B cell (primary cell): ENCODE measurements at places on chromosomes 5 and 9.

DNA sequence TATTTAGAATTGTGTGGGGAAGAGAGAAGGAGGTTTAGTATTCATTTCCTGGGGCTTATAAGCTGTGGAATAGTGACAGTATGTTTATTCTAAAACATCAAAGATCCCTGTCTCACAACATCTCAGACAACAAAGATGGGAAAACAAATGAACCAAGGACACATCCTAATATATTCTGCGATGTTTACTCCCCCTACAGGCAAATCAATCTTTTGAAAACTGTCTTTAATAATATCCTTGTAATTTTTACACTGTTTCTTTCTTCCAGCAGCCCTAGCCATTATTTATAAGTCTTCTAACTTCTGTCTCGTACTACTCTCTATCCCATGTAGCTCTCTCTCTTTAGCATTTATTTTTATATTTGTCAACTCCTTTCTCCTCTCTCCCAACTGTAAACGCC, 33.5 kb upstream of the TMEM252 start:
- no peak for DNase-seq

DNA sequence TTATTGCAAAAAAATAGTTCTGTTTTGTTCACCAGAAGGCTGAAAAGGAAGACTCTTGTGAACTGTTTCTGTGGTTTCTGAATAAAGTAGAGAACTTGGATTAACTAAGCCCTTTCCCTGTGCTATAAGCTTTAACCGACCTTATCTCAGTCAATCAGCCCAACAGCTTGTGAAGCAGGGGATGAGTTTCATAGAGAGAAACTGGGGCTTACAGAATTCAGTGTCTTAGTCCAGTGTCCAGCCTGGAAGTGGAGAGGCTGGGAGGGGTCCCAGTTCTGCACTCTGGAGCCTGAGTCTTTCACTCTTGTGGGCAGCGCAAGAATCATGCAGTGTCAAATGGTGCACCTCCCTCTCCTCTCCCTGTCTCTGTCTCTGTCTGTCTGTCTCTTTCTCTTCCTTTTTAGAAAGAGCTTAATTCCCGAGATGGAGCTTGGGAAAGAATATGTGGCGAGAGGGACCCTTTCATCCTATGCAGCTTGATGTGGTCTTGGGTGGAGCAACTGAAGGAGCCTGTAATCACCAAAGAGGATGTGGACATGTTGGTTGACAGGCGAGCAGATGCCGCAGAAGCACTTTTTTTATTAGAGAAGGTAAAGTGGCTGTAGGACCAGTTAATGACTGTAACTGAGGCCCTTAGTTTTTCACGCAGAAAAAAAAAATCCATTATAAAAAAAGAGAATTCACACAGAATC, 17.0 kb downstream of the PTPDC1 start:
- DNase-seq: no peak

- DNase-seq: no peak
These were observed 215.1 kb downstream of the CD180 start for GRCh38 chr5:66981266-66982055.

GRCh38 chr5:2207416-2208238, 324.9 kb upstream of the IRX4 start:
- DNase-seq: no peak

DNA sequence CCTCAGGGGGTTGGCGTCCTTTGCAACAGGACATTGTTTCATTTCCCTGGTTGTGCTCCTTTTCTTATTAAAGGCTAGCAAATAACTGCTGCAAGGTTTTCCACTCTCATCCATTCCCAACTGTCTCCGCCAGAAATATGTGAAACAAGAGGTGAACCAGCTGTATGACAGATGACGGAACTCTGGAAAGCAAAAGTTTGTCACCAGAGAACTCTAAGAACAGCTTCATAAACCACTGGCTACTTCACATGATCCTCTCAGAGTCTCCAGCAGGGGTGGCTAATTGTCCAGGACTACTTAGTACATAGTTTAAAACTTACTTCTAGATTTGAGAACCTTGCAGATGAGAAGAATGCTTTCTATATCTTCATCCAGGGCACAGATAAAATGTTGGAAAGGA, 195.9 kb upstream of the RAD23B start:
- no peak for DNase-seq

DNA sequence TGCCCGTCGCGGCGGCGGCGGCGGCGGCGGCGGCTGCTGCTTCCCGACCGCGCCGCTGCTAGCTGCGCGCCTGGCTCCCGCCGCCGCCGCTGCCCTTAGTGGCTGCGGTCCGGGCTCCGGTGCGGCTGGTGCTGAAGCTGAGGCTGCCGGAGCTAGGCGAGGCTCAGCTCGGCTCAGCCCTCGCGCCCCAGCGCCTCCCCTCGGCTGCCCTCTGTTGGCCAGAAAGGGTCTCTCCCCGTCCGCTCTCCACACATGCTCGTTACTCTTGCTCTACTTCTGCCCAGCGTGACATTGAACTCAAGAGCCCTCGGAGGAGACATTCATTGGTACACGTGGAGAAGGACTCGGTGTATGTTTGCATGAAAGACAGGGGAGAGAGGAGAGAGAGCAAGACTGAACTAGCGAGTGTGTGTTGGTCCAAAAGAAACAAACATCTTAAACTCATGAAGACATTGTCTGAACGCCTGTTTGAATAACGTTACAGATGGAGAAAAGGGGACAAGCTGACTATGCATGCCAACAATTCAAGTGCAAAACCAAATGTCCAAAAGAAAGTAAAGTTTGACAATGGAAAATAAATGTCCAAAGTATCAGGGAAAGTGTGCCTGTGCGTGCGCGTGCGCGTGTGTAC, at the start of gene HCN1:
Gene HCN1, minus strand, starts transcription at position 175 of the 631 bp plus-strand sequence.
- peak; percentile 5 for DNase-seq

GRCh38 chr9:7328453-7328852, 471.1 kb downstream of the DMAC1 start:
- DNase-seq: no peak

- no peak for DNase-seq
These were observed 51.1 kb upstream of the CPLX2 start for GRCh38 chr5:175820230-175820629.

- no peak for DNase-seq
These were observed 139.9 kb upstream of the RETREG1 start for GRCh38 chr5:16756692-16757091.

GRCh38 chr9:11103525-11103924, 490.7 kb upstream of the PTPRD start:
- DNase-seq: no peak

DNA sequence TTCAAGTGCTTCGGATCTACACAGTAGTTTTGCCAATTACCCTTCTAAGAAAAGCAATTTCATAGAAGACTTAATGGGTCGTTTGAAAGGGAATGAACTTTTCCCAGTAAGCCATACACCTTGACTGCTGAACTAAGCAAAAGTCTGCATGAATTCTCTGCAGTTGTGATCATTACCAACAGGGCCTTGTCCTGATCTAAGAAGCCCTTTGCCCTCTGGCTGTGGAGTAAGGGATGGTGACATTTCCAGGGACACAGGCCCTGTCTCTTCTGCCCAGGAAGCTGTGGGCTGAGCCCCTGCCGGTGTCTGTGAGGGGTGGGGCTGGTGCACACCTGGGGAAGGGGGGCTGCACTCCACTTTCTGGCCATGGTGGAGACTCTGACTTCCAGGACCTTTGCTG, 30.5 kb downstream of the ZDHHC11 start:
- no peak for DNase-seq

DNA sequence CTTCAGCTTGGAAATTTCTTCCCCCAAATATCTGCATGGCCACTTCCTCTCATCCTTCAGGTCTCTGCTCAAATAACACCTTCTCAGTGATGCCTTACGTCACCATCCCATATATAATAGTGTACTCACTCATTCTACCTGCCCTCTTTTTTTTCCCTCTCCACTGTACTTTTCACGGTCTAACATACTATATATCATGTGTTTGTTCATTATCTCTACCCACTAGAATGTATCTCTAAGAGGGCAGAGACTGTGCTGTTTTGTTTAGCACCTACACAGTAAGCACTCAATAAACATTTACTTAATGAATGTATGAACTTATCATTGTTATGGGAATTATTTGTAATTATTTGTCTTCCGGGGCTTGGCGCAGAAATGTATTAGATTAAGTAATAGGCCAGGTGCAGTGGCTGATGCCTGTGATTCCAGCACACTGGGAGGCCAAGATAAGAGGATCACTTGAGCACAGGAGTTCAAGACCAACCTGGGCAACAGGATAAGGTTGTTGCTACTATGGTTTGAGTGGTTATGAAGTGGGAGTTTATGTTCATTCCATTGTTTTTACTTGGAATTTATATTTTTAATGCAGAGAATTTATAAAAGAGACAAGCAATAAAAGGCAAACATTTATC, 6.0 kb upstream of the IL13 start:
- DNase-seq: no peak

- DNase-seq: no peak
These were observed 628.7 kb downstream of the CCDC171 start for GRCh38 chr9:16181539-16181938.

GRCh38 chr9:18129809-18130334, 344.1 kb upstream of the ADAMTSL1 start:
- DNase-seq: no peak

DNA sequence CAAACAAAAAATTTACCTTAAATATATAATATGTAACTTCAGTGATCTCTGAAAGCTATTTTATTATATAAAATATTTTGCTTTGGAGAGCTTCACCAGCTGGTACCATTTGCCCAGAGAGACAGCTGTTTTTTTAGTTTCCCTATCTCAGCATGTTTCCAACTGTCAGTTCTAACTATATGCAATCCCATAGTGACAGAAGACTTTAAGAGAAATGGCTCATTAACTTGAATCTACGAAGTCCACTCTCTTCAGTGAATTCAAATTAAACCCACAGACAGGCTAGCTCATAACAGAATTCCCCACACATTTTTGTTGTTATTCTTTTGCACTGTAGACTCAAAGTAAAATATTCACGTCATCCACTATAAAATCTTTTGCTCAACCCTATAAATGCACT, 251.8 kb upstream of the POU5F2 start:
- no peak for DNase-seq

GRCh38 chr5:153624451-153624765, 133.9 kb downstream of the GRIA1 start:
- no peak for DNase-seq

- no peak for DNase-seq
These were observed 105.6 kb downstream of the PPP2R2B start for GRCh38 chr5:146772881-146773466.

DNA sequence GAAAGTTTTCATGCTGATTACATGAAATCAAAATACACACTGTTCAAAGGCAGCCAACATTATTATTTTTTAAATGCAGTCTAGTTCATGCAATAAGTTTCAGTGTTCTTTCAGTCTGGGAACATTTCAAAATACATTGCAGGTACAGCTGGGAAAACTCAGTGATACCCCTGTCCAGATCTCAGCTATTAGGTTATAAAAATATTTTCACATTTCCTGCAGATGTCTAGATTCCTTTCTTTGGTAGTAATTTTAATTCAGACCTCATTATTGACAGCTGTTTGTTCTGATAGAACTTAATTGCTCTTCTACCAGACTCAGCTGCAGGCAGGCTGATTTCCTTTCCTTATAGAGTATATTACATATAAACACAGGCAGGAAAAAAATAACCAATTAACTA, 556.8 kb upstream of the DMAC1 start:
- no peak for DNase-seq

- no peak for DNase-seq
These were observed 195.4 kb downstream of the NR2F1-AS1 start for GRCh38 chr5:93385655-93386054.

GRCh38 chr9:4530375-4530774, 40.1 kb downstream of the SLC1A1 start:
- no peak for DNase-seq

- peak; percentile 72 for DNase-seq
These were observed 177.2 kb downstream of the MAPKAP1 start for GRCh38 chr9:125529589-125530515.

- DNase-seq: no peak
These were observed 68.1 kb upstream of the GGTA1 start for GRCh38 chr9:121567500-121568342.

GRCh38 chr9:98971168-98971914, 27.6 kb downstream of the COL15A1 start:
- no peak for DNase-seq

DNA sequence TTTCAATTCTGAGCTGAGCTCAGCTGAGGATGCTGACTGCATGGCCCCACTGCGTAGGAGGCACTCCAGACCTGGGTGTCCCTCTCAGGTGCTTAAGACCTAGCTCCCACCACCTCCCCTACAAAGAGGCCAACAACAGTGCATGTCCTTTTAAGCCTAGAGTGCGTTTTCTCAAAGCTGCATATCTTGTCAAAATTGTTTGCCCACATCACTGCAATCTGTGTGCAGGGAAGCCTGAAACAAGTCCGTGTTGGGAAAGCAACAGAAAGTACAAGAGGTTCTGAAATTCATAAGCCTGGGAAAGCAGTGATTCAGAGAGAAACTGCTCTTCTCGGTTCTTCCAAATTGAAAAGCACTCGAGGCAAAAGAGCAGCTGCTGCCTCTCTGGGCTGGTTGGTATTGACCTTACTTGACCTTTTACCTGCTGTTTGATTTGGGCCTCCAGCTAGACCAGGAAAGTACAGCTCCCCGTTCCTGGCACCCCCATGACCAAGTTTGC, 238.4 kb downstream of the NR2F1-AS1 start:
- DNase-seq: no peak

DNA sequence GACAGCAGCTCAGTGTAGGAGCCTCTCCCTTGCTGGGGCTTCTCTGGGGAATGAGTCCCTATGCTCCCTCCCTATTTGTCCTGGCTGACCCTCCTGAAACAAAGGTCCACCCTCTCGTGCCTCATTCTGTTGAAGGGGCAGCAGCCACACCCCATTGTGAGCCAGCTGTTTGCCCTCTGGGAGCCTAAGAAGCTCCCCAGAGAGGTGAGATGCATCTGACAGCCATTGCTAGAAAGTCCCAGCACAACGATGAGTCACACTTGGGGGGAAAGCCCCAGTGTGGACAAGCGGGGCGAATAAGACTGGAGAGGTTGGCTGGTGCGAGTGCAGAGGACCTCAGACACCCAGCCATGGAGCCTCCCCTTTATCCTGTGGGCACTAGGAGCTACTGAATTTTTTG, 101.4 kb downstream of the PPARGC1B start:
- DNase-seq: peak; percentile 20

DNA sequence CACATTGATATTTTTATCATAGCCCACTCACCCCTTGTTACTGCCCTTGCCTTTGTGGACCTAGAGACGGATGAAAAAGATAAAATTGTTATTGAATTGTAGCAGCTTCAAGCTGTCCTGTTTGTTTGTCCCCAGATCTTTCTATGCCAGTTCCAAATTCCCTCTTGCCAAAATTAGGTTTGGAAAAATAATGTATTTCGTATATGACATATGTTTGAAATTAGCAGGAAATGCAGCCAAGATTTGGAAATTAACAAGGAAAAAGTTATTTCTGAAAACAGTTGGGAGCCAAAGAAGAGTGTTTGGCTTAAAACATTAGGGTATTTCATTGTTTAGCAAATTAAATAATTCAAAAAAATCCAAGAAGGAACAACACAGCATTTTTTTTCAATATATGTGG, 33.5 kb downstream of the SPATA31D1 start:
- DNase-seq: no peak

- DNase-seq: no peak
These were observed 140.4 kb upstream of the SPDL1 start for GRCh38 chr5:169442913-169443784.

GRCh38 chr9:13934416-13934815, 379.5 kb downstream of the NFIB start:
- no peak for DNase-seq
